ENCODE measurements at places on chromosomes 16 and 17.

GRCh38 chr17:1087381-1088241 lies 90.7 kb downstream of the TIMM22 start:
- DNase-seq: no peak

- no peak for DNase-seq
These were observed 87.2 kb downstream of the CYB561 start for GRCh38 chr17:63358956-63359355.

DNA sequence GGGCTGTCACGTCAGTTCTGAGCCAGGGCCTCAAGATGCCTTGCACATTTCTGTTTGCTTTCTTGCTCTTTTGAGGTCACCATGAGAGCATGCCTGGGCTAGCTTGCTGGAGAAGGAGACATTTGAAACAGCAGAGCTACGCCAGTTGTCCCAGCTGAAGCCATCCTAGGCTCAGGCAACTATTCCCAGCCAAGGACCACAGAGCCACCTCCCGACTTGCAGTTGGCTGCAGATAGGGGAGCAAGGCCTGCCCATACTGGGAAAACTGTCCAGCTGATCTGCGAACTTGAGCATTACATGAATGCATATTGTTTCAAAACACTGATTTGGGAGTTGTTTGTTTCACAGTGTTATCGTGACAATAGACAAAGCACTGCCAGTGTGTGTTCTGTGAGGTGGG lies 340.8 kb downstream of the XYLT1 start:
- no peak for DNase-seq

DNA sequence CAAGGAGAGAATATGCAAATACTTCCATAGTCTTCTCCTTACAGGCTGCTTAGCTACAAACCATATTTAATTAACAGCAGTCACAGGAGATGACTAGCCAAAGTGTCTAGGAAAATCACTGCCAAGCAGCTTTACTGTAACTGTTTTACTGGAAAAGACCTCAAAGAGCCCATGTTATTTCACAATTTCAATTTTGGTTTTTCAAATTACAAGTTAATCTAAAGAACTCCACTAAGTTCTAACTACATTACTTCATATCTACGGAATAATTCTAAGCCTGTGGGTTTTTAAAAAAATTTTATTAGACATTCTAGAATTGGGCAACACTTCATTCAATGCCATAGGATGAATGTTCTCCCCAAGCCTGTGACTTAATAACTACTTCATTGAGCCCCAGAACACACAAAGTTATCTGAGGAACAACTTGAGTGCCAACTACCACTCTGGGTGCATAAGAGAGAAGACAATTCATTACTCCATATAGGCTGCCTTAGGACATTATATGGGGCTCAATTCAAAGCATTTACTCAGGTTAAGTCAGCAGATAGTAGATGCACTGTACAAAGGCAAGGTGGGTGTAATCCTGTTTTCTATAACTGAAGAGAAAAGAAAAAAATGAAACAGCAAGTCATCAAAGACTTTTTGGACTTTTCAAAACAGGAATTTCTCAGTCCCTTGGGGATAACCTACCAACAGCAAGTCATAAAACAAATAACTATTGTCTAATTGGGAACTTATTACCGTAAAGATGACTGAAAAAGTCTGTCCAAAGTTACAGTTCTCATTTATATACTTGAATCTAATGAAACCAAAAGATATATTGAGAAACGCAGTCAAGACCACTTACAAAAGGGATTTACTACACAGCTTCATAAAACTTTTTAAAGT lies 33.0 kb downstream of the STAT3 start:
- DNase-seq: no peak

DNA sequence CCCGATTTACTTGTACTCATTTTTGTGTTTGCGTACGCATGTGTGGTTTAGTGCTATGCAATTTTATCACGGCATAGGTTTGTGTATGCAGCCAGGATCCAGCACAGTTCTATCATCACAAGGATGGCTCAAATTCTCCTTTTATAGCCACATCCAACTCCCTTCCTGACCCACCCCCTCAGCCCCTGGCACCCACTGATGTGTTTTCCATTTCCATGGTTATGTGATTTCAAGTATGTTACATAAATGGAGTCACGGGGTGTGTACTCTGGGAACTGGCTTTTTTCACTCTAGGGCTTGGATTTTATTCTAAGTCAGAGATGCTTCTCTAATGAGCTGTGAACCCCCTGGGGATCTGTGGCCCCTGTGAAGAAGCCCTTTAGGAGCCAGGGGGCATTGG lies 16.8 kb downstream of the IL4R start:
- DNase-seq: no peak

DNA sequence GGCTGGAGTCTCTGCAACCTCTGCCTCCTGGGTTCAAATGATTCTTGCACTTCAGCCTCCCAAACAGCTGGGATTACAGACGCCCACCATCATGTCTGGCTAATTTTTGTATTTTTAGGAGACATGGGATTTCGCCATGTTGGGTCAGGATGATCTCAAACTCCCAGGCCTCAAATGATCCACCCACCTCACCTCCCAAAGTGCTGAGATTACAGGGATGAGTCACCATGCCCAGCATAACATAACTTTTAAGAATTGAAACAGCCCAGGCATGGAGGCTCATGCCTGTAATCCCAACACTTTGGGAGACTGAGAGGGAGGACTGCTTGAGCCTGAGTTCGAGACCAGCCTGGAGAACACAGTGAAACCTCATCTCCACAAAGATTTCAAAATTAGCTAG lies 2.5 kb downstream of the RSL1D1 start:
- no peak for DNase-seq

All from activated T-helper 1 cell treated with anti-CD3 and anti-CD28 coated beads, Interleukin-12 subunit alpha, Interleukin-12 subunit beta, Interleukin-2, Interleukin-4 antibody, amounts not matched to agents 30 ng/mL and 10 ng/mL and 1 ng/mL, durations not matched to agents 14 hours and 24 hours and 36 hours (primary cell).